SK-MEL-5 (cell line): ENCODE measurements at places on chromosomes 2 and 18.

- DNase-seq = no peak
Measured at GRCh38 chr18:63091671-63092364, 227.8 kb downstream of the BCL2 start.

GRCh38 chr2:14255135-14255820 is 377.2 kb upstream of the LRATD1 start:
- peak; percentile 26 for DNase-seq

- no peak for DNase-seq
Measured at GRCh38 chr2:227876300-227876801, 4.9 kb downstream of the DAW1 start.

DNA sequence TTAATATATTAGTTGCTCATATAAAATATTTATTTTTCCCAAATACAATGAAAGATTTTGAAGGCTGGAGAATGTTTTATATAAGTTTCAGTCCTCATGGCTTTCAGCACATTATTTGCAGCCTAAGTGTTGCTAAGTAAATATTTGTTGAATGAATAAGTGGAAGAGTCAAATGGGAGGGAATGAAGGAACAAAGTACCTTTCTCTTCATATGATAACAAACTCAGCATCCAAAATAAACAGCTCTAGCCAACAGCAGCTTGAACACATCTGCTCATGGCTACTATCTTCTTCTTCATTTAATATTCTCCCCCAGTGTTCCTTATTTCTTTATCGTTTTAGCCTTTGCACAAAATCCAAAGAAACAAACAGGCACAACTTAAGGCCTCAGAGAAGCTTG is 385.2 kb upstream of the PIK3C3 start:
- DNase-seq = no peak

DNA sequence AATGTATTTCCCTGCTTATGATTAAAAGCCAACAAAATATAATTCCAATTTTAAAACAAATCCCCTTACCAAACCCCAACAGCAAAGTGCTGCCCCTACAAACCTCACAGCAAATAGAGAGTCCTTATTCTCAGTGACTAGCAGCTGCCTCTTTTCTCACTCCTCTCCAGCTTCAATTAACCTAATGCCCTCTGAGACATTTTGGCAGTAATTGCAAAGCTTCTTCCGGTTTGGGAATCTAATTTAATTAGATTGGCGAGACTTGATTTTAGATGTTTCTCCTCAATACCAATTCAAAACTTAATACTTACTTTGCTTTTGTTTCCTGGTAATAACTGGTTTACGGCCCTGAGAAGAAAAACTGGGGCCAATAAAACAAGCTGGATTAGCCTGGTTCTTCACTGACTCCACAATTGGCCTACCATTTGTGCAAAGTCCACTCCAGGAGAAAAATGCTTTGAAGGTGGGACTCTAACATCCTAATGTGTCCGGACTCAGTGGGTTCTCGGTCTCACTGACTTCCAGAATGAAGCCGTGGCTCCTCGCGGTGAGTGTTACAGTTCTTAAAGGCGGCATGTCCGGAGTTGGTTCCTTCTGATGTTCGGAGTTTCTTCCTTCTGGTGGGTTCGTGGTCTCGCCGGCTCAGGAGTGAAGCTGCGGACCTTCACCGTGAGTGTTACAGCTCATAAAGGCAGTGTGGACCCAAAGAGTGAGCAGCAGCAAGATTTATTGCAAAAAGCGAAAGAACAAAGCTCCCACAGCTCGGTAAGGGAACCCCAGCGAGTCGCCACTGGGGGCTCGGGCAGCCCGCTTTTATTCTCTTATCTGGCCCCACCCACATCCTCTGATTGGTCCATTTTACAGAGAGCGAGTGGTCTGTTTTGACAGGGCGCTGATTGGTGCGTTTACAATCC is 52.8 kb downstream of the SLC35F5 start:
- no peak for DNase-seq

DNA sequence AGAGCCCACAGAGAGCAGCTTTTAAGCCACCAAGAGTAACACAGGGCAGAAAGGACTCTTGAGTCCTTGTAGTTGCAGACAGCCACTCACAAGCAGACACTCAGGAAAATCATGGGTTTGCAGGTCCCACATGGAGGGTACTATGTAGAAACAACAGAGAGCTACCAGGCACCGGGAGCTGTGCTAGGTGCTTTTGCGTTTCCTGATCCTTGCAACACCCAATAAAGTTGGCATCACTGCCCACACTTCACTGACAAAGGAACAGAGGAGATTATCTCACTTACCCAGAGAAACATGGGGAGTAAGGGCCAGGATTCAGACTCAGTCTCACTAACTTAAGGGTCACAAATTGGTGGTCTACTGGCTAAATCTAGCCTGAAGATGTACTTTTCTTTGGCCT is 32.5 kb upstream of the BZW1 start:
- DNase-seq = no peak

GRCh38 chr2:96342085-96342484 is 6.5 kb downstream of the NCAPH start:
- no peak for DNase-seq

GRCh38 chr2:145114726-145115125 is 594.8 kb upstream of the ZEB2 start:
- DNase-seq = no peak

DNA sequence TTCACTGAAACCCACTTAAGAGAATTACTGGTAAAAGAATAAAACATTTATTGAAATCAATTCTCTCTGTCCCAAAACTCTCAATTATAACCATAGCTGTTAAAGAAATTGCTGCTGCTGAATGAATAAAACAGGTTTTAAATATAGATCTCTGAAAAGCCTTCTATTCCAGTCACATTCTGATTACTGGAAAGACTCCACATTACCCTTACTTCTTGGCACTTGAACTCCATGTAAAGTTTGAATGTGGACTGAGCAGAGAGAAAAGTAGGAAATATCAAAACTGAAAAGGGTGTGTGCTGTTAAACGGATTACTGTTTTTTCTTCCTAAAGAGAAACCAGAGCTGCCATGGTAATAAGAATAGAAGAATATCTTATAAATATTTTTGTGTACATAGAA is 655.3 kb upstream of the SETBP1 start:
- no peak for DNase-seq

- DNase-seq = no peak
Measured at GRCh38 chr2:167128130-167128529, 239.8 kb downstream of the XIRP2 start.

DNA sequence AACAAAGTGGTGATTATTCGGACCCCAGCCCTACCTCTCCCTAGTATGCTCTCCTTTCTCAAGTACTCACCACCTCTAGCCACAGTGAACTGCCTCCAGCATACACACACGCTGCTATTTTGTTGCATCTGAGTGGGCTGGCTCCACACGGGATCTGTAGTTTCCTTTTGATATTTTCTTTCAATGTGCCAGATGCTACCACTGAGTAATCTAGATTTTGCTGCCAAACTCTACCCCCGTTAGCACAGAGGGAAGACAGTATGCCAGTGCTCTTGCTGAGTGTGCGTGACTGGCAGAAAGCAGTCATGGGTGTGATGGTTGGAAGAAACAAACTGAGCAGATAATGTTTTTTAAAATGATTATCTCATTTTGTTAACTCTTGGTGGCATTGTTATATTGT is 11.6 kb downstream of the CFLAR start:
- no peak for DNase-seq

DNA sequence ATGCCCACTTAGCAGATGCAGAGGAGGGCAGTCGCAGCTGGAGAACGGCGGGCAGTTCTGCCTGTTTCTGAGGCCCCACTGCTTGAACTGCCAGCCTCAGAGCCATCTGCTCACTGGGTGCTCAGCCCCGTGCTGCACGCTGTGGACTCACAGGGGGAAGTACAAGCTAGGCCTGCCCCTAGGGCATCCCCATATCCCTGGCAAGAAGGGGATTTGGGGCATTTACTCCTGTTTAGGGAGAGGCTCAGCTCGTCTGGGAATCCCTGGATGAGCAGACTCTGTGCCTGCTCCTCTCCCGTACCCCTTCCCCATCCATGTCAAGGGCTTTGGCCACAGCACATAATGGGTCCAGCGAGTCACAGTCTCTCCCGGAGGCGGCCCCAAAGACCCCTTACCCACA is 169.8 kb upstream of the PKDCC start:
- no peak for DNase-seq

DNA sequence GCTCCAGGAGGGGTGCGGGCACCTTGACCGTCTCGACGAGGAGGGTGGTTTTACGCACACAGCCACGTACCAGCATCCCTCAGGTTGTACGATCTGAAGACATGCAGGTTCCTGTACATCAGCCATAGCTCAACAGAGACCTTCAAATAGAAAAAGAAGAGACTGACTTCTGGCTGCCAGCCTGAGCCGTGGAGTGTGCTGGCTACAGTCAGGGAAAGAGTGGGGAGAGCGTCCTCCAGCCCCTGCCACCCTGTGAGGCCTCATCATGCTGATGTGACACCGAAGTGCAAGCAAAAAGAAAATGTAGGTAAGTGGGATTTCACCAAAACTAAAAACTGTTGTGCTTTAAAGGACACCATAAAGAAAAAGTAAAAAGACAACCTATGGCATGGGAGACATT is 47.0 kb downstream of the ADI1 start:
- no peak for DNase-seq

DNA sequence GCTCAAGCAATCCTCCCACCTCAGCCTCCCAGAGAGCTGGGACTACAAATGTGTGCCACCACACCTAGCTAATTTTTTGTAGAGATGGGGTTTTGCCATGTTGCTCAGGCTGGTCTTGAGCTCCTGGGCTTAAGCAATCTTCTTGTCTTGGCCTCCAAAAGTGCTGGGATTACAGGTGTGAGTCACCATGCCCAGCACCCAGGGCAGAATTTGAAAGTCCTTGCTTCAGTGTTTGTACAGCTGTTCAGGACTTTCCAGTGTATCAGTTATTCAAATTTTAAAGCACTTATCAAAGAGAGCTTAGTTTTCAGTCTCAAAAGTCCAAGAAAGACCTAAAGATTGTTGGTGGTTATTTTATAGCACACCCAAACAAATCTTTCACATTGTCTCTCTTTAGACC is 43.6 kb upstream of the VPS54 start:
- no peak for DNase-seq

- no peak for DNase-seq
Measured at GRCh38 chr2:46332686-46333281, 35.6 kb downstream of the EPAS1 start.

- DNase-seq = no peak
Measured at GRCh38 chr2:54000524-54000923, 29.7 kb upstream of the PSME4 start.

DNA sequence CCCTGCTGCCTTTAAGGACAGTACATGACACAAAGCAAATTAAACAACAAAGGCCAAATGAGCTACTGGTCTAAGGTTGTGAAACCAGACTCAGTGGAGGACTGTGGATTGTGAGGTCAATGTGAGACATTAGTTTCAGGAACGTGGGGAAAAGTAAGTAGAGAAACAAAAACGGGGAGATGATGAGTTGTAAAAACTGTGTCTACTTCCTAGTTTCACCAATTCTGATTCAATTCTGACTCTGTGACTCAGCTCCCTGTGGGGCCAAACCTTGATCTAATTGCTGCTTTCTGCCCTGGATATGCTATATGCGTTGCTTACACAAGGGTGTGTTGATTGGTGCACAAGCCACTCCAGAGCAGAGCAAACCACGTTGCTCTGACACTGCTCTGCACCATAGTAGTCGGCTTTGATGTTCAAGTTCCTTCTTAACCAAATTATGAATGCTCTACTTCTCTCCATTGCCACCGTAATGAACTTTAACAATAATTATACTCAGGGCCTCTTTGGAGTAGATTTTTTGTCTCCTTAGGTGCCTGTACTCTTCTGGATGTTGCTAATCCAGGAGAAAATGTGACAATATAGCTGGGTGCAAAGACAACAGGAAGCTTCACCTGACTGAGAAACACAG is 1640.1 kb upstream of the CELF4 start:
- DNase-seq = no peak

- DNase-seq = no peak
Measured at GRCh38 chr2:239310401-239311061, 90.3 kb downstream of the HDAC4 start.

DNA sequence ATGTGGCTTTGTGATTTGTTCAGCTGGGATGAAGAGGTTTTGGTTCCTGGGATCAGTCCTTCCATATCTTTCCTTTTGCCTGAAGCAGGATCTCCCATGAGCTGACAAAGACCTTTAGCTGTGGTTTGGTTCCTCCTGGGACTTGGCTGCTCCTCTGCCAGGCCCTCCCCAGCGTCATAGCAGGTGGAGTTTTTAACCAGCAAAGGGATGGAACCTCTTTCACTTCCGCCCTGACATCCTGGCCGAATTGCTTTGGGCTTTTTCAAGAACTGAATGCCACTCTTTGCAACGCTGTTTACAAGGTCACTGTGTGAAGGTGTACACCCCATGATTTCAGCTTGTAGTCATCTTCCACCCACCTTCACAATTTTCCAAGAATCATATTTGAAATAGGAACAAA is 390 bp downstream of the PCARE start:
- no peak for DNase-seq

- no peak for DNase-seq
Measured at GRCh38 chr2:96788442-96789244, 27.4 kb upstream of the CNNM3 start.

GRCh38 chr2:23541503-23542229 is 156.7 kb downstream of the KLHL29 start:
- DNase-seq = no peak
